ENCODE measurements at places on chromosomes 1 and 21.

- DNase-seq, result no peak
Measured at GRCh38 chr21:29418813-29419212, 120.1 kb downstream of the BACH1 start.

DNA sequence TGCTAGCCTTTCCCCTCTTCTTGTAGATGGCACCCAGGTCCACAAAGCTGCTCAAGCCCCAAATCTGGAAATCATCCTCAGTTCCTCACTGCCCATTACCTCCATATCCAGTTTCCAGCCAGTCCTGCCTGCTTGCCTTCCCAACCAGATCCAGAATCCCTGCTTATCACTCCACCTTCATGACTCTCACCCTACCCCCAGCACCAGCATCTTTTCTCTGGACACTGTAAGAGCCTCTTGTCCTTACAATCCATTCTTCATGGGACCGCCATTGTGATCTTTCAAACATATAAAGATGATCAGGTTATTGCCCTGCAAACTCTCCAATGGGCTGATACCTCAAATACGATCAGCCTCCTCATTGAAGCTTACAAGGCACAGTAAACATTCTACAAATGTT lies 23.5 kb upstream of the NPL start:
- DNase-seq, result no peak

DNA sequence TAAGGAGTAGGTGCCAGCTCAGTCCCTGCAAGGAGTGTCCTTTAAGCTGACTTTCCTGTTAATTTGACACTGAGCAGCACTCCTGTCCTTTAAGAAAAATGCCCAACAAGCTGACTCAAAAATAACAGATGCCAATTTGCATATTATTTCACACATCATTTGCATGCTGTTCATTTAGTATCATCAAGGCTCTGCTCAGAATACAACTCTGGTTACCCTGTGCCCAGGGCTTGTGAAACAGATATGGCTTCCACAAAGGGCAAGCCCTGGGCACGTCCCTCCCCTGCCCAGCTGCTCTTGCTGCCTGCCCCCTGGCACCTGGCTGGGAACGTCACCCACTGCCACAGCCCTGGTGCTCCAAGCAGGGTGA lies 10.3 kb downstream of the KCNN3 start:
- no peak for DNase-seq

- no peak for DNase-seq
Measured at GRCh38 chr21:24826822-24827221, 780.5 kb downstream of the MRPL39 start.

DNA sequence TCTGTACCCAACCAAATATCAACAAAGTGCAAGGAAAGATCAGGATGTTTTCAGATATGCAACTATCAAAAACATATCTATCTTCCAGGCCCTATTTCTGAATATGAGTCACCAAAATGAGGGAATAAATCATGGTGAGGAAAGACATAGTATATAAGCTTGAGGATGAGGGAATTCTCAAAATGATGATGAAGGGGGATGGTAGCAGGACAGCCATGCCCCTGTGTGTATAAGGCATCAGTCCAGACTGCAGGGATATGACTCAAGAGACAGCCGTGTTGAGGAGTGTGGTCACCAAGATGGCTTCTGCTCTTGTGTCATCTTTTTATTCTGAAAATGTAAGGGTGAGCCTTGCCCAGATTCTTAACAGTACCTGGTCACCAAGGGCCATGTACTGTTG lies 4.4 kb upstream of the WDR64 start:
- no peak for DNase-seq

DNA sequence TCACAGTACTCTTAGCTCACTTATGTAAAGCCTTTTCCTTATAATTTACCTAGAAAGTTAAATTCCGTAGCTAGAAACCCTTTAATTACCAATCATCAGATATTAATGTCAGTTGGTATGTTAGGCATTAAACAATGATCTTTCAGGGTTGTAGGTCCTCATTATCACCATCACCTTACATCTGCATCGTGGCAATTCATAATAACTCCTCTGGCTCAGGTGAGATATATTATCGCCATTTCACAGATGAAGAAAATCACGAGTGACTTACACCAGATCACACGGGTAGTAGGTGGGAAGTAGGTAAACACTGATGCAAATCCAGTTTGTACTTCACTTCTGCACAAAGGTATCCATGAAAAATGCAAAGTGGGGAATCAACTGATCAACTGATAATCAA lies 639 bp downstream of the NUP133 start:
- DNase-seq, result no peak

DNA sequence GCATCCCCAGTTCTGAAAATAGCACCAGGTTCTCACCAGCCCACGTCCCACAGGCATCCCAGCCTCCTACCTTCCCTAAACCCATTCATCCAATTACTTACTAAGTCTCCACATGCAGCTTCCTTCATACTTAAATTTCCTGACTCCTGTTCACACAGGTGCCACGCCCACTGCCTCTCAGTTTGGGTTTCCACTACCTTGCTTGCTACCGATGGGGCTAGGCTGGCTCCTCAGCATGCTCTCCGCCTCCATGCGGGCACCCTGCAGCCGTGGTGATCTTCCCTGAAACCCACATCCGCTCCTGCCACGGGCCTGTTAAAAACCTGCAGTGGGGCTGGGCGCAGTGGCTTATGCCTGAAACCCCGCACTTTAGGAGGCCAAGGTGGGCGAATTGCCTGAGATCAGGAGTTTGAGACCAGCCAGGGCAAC lies 70.4 kb upstream of the ANGPTL1 start:
- no peak for DNase-seq

DNA sequence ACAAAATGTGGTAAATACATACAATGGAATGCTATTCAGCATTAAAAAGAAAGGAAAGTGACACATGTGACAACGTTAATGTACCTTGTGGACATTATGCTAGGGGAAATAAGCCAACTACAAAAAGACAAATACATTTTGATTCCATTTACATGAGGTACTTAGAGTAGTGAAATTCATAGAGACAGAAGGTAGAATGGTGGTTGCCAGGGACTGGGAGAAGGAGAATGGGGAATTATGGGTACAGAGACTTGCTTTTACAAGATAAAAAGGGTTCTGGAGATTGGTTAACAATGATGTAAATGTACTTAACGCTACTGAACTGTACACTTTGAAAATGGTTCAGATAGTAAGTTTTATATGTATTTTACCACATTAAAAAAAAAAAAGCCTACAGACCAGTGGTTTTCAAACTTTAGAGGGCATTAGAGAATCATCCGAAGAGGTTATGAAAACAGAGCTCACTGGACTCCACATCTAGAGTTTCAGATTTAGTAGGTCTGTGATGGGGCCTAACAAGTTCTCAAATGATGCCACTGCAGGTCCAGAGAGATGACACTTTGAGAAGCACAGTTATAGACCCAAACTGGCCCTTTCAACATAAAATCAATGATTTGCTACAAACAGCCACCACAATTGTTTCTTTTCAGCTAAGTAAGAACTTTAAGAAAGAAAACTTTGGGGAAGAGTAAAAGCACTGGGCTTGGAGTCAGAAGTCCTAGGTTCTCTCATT lies 9.6 kb upstream of the ADCY10 start:
- no peak for DNase-seq

- DNase-seq, result no peak
Measured at GRCh38 chr1:162252214-162252613, 124.4 kb downstream of the SPATA46 start.

- DNase-seq, result no peak
Measured at GRCh38 chr21:36769051-36769839, 70.3 kb downstream of the SIM2 start.

DNA sequence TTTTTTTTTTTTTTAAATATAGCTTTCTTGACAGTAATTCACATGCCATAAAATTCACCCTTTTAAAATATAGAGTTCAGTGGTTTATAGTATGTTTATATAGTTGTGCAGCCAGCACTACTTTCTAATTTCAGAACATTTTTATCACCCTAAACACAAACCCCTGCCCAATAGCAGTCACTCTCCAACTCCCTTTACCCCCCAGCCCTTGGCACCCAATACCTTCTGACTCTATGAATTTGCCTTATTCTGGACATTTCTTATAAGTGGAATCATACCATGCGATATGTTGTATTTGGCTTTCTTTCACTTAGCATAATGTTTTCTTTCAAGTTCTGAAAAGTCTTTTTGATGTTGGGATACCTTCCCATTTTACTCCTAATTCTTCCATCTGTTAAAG lies 42.5 kb upstream of the NEXN start:
- no peak for DNase-seq

- DNase-seq, result no peak
Measured at GRCh38 chr1:174877208-174877673, 122.5 kb upstream of the CACYBP start.

DNA sequence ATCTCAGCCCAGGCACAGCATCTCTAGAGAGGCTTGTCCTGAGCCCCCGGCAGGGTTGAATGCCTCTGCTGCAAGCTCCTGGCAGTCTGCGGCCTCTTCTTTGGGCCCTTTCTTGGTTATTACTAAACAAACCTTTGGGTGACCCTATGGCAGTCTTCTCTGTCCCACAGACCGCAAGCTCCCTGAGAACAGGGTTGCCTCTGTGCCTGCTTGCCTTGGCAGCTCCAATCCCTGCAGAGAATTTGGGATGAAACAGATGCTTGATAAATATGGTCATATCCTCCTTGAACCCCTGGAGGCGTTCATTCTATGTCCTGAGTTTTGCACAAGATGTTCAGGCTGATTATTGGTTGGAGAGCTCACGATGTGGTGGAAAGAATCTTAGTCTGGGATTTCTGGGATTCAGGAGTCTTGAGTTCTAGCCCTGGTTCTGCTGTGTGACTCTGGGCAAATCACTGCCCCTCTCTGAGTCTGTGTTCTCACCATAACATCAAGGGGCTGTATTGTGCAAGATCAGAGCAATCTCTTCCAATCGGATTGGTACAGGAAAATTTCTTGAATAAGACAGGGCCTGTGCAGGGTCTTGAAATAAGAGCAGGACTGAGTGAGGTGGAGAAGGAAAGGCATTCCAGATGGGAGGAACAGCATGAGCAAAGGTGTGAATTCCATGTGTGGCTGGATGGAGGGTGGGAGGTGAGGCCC lies 49.6 kb downstream of the EDN2 start:
- no peak for DNase-seq

- DNase-seq, result no peak
Measured at GRCh38 chr1:216532251-216532798, 109.1 kb upstream of the USH2A start.

DNA sequence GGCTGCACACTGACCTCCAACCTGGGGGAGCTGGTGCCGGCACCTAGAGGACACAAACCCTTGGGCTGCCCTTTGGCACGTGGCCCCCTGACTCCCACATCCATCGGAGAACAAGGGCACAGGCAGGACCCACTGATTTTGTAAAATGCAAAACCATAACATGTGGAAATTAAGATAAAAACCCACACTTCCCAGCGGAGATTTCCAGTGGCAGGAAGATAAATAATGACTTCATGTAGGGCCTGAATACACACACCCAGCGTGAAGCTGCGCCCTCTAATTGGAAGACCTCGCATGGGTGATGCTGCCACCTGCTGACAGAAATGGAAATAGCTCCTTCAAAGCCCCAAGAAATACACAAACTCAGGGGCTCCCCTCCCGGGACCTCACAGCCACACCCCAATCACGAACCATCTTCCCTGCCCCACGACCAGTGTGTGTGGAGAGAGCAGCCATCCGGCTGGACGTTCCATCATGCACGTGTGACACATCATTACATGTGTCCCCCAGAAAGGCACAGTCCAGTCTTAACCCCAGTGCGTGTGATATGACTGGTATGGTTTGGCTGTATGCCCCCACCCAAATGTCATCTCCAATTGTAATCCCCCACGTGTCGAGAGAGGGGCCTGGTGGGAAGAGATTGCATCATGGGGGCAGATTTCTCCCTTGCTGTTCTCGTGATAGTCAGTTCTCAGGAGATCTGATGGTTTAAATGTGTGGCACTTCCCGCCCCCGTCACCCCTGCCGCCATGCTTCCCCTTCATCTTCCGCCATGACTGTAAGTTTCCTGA lies 5.7 kb upstream of the TPRG1L start:
- DNase-seq, result peak; percentile 84

DNA sequence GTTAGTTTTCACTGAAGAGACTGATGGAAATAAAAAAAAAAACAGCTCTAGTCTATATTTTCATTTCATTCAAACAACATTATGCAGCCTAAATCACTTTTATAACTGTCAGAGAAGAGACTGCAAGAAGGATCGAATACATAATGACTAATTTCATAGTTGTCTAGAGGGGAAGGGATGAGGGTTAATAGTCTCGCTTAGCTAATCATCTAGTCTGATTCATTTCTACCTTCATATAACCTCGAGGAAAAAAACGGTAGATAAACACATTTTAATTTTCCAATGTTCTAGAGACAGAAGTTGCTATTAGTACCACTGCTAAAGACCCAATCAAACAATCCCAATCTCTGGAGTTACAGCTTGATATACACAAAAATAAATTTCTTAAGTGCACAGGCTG lies 3.5 kb downstream of the FUBP1 start:
- no peak for DNase-seq

DNA sequence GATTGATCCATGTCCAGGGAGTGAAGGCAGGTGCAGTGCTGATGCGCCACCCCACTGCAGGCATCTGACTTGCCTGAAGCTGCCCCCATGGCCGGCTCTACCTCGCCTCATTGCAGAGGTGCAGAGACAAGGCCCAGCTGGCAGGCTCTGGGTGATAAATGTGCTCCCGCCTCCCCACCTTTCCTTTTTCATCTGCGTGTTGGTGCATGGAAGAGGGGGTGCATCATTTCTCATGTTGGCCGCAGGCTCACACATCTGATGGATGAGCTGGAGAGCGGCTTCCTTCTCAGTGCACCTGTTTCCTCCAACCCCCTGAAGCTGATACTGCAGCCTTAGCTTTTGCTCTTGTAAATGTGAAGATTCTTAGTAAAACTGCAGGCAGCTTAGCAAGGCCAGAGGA lies 306.0 kb upstream of the KAZN start:
- DNase-seq, result no peak

GRCh38 chr1:161209790-161210409 lies 5.2 kb upstream of the FCER1G start:
- DNase-seq, result peak; percentile 74

- no peak for DNase-seq
Measured at GRCh38 chr1:225424562-225425200, 3.2 kb downstream of the LBR start.

DNA sequence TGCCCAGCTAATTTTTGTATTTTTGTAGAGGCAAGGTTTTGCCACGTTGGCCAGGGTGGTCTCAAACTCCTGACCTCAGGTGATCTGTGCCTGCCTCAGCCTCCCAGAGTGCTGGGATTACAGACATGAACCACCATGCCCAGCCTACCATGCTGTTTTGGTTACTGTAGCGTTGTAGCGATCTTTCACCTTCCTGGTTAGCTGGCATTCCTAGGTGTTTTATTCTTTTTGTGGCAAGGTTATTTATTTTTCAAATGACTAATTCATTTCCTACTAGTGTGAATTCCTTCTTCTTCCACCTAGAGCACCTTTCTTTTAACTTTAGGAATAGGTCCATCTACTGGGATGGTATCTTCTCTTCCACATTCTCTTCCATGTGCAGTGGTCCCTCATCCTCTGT lies 29.3 kb downstream of the TMEM200B start:
- DNase-seq, result no peak

GRCh38 chr1:154720328-154721297 lies 112.6 kb upstream of the ADAR start:
- DNase-seq, result no peak

GRCh38 chr1:172324761-172325160 lies 95.7 kb upstream of the C1orf105 start:
- no peak for DNase-seq

Measured in CD8-positive, alpha-beta T cell (primary cell).